ENCODE measurements at places on chromosomes 1 and 21. TPM values are rescaled to one million over a fixed set of nuclear protein-coding genes. Genes with fewer than 3 reads are reported as not detected.

FCGR3A gene
- total RNA-seq: 0.59 TPM

KCNT2 gene
- not detected for total RNA-seq

TNFAIP8L2 gene
- 18.5 TPM for total RNA-seq

LCE2A gene
- not detected for total RNA-seq

FCRLB gene
- not detected for total RNA-seq

HYI gene
- total RNA-seq: 26.3 TPM

EVA1B gene
- 2.0 TPM for total RNA-seq

LRRC8D gene
- total RNA-seq: 22.8 TPM

TMEM51 gene
- 0.35 TPM for total RNA-seq

MYOG gene
- total RNA-seq: not detected

BMP8B gene
- 0.11 TPM for total RNA-seq

IGFN1 gene
- total RNA-seq: not detected

FOXJ3 gene
- 51.0 TPM for total RNA-seq

TLR5 gene
- not detected for total RNA-seq

KRTAP19-4 gene
- total RNA-seq: not detected

UBL4B gene
- not detected for total RNA-seq

PAPPA2 gene
- 1.3 TPM for total RNA-seq

SPOCD1 gene
- 0.46 TPM for total RNA-seq

PODN gene
- not detected for total RNA-seq

FMN2 gene
- not detected for total RNA-seq

OLIG1 gene
- total RNA-seq: 0.23 TPM

RGL1 gene
- total RNA-seq: 3.2 TPM

FLVCR1 gene
- 9.1 TPM for total RNA-seq

SLC30A10 gene
- total RNA-seq: not detected

DNAH14 gene
- 1.2 TPM for total RNA-seq

KRTAP10-5 gene
- total RNA-seq: not detected

PALMD gene
- not detected for total RNA-seq

CFHR3 gene
- total RNA-seq: not detected

ZMYND12 gene
- total RNA-seq: 0.45 TPM

STUM gene
- total RNA-seq: not detected

S100A8 gene
- not detected for total RNA-seq

CNR2 gene
- 0.05 TPM for total RNA-seq

ETNK2 gene
- 0.84 TPM for total RNA-seq

TMEM54 gene
- 1.6 TPM for total RNA-seq

Measured in activated naive CD4-positive, alpha-beta T cell treated with anti-CD3 and anti-CD28 coated beads, Interleukin-2, amount 50 U/mL, for 72 hours (primary cell).